ENCODE measurements at places on chromosomes 11 and 22. TPM values are rescaled to one million over a fixed set of nuclear protein-coding genes. Genes with fewer than 3 reads are reported as not detected.

GRCh38 chr22:44825310-44826150 lies 73.2 kb downstream of the ARHGAP8 start:
- no peak for ATAC-seq

- ATAC-seq: no peak
These were observed 16.1 kb downstream of the RRAS2 start for GRCh38 chr11:14342906-14343305.

DNA sequence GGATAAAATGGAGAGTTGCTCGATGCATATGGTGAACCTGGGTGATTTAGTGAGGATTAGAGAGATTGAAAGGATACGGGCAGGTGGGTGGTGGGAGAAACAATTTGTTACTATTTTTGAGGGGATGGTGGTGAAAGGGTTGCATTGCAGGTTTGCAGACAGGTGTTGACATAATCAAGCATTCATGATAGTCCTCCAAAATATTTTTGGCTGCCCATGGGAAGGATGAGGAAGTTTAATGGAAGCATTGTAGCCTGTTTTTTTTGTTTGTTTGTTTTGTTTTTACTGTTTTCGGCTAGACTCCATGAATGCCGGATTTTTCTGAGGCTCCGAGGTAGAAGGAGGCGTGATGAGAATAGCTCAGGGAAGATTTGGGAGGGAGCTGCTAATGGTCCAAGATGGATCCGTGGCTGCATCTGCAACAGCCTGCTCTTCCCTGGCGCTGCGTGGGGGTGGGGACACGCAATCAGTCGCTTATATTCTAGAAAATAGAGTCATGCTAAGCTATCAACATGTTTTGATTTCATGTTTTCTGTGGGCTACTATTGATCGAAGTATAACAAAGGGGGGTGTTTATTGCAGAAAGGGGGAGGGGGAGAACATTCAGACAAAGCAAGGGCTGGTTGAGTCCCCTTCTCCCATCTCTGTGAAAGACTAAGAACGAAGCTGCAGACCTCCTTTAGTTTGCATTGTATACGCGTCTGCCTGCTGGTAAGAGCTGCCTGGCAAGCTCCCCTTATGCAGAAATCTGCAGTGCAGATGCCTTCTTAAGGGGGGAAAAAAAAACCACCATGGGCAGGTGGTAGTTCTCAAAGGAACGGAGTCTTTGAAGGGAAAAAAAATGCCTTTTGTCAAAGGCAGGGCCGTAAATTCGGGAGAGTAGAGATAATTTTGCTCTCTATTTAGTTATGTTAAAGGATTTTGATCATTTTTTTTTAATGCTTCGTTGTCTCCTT lies 1.0 kb downstream of the RTN3 start:
- ATAC-seq: no peak

DNA sequence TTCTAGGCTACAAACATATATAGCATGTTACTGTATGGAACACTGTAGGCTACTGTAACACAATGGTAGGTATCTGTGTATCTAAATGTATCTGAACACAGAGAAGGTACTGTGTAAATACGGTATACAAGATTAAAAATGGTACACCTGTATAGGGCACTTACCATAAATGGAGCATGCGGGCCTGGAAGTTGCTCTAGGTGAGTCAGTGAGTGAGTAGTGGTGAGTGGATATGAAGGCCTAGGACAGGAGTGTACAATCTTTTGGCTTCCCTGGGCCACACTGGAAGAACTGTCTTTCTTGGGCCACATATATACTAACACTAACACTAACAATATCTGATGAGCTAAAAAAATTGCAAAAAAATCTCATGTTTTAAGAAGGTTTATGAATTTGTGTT lies 21.4 kb downstream of the RNF141 start:
- no peak for ATAC-seq

- no peak for ATAC-seq
These were observed 114.8 kb downstream of the TRIM29 start for GRCh38 chr11:120023120-120023519.

DNA sequence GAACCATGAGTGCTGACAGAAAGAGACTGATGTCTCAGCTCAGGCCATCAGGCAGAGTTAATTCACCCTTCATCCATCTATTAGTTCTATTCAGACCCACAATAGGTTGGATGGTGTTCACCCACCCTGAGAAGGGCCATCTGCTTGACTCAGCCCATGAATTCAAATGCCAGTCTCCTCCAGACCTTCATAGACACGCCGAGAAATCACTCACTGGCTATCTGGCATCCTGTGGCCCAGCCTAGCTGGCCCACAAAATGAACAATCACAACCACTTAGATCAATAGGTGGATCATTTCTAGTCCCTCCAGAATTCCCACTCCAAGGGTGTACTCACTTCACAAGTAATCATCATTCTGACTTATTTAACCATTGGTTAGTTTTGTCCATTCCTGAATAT lies 58.2 kb downstream of the MYEOV start:
- no peak for ATAC-seq

DNA sequence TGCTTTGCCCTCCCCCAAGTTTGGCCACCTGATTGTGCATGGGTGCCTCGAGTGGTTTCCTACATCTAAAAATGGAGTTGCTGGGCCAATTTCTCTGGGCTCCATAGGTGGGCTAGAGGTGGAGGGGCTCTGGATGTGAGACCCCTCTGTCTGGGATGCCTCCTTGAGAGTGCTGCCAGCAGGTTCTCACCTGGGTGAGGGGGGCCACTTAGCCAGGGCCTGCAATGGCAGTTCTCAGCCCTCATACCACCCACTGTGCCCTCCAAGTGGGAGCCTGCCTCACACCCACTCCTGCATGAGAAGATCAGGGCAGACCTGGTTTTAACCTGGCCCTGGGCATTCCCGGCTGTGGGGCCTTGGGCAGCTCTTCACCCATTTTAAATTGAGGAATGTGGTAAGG lies 83.9 kb downstream of the CABIN1 start:
- ATAC-seq: no peak

GRCh38 chr22:46545086-46545792 lies 7.8 kb upstream of the CELSR1 start:
- no peak for ATAC-seq

- ATAC-seq: no peak
These were observed 25.2 kb downstream of the DCPS start for GRCh38 chr11:126328938-126329643.

GRCh38 chr11:95308512-95309035 lies 77.6 kb upstream of the SESN3 start:
- ATAC-seq: no peak

- peak; percentile 93 for ATAC-seq
These were observed at the start of gene TRPC6 for GRCh38 chr11:101583251-101584128. TRPC6 (minus strand) TSS chr11:101584007; CDS start chr11:101583503, 504 bp downstream.

- ATAC-seq: no peak
These were observed 1083.6 kb downstream of the DLG2 start for GRCh38 chr11:84543367-84544159.

The SLC7A4 gene
- total RNA-seq: 1.2 TPM

The PPP6R2 gene
- total RNA-seq: 73.5 TPM

The POU2AF3 gene
- 3.8 TPM for total RNA-seq
